ENCODE measurements at places on chromosomes 4 and X.

GRCh38 chr4:82017680-82018079 is 356.1 kb downstream of the HNRNPD start:
- DNase-seq: no peak

GRCh38 chr4:106039796-106040195 is 144.5 kb downstream of the NPNT start:
- no peak for DNase-seq

GRCh38 chrX:125132274-125132673 is 187.4 kb upstream of the TEX13C start:
- no peak for DNase-seq

GRCh38 chrX:33307911-33308354 is 96.6 kb upstream of the DMD start:
- DNase-seq: no peak
